Stimulated activated CD4-positive, alpha-beta T cell treated with anti-CD3 and anti-CD28 coated beads, Interleukin-15, amount 100 ng/mL, for 1 hour (primary cell): ENCODE measurements at places on chromosomes 2 and 18.

- peak; percentile 77 for DNase-seq
Measured at GRCh38 chr2:6917071-6917760, at the start of gene RNF144A. RNF144A (plus strand) TSS chr2:6917412; CDS start chr2:6996927, 79,515 bp downstream.

DNA sequence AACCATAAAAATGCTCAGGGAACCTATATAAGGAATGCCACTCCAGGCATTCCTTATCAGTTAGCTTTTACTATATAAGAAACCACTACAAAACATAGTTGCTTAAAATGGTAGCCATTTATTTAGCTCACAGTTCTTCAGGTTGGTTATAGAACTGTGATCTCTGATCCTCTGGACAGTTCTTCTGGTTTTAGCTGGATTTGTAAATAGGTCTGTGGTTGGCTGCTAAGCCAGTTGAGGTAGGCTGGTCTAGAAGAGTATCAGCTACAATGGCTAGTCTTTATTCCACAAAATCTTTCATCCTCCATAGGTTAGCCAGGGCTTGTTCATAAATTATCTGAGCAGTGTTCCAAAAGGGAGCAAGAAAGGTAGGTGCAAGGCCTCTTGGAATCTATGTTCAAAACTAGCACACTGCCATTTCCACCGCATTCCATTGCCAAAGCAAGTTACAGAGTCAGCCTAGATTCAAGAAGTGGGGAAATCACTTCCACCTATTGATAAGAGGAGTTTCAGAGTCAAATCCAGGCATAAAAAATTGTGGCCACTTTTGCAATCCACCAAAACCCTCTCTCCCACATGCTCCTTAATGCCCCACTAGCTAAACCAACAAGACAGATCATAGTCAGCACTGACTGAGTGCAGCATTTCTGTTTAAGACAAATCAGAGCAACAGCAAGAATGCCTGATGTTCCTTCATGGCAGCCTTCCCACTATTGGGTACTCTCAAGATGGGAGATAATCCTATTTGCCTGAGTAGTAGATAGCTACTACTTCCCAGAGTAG, 146.4 kb downstream of the IRS1 start:
- DNase-seq: no peak

DNA sequence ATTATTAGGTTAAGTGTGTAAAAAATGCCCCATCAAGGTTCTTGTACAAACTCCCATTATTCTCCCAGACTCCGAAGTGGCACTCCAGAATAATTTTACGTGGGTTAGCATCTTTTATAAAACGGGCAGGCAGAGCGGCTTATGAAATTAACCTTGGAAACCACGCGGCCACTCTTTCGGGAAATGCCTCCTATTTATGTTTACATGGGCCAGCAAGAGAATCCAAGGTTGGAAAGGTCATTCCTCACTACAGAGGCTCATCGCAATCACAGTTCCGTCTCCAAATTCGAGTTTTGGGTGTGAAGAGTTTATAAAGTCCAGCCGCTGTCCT, 1.2 kb upstream of the IMPA2 start:
- no peak for DNase-seq

GRCh38 chr2:160241251-160242137, 41.4 kb upstream of the ITGB6 start:
- no peak for DNase-seq

- no peak for DNase-seq
Measured at GRCh38 chr2:22483036-22483435, 901.9 kb upstream of the KLHL29 start.

DNA sequence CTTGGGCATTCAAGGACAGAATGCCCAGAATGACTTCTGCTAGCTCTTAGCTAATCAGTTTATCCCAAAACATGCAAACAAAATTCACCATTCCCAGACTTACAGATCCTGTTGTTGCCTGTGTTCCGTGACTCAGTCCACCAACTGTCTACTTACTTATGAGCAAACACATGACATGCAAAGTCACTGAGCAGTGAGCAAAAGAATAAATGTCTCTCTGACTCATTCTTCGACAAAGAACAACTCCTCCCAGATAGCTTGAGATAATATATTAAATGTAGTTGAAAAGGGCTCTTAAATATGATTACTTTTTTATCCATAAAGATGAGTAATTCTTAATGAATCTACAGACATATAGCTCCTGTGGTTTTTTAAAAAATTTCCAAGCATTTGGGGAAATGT, 9.0 kb upstream of the CREG2 start:
- DNase-seq: no peak

DNA sequence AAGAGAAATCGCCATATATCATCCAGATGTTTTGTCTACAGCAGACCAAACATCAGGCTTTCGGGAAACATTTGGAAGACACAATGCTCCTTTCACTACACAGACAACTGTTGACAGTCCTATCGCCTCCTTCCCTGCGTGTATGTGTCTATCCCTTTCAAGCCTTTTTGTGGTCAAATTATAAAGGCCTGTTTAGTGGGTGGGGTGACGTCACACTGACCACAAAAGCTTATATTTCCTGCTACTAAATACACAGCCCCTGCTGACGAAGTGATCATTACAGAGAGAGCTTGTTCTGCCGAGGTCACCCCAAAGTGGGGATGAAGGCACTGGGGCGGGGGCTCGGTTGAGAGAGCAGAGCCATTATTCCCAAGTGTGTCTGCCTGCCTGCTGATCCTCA, 302.7 kb upstream of the TNP1 start:
- no peak for DNase-seq

- DNase-seq: no peak
Measured at GRCh38 chr2:127453392-127454171, 35.4 kb downstream of the PROC start.

- DNase-seq: no peak
Measured at GRCh38 chr2:128619471-128620325, 301.0 kb upstream of the HS6ST1 start.

DNA sequence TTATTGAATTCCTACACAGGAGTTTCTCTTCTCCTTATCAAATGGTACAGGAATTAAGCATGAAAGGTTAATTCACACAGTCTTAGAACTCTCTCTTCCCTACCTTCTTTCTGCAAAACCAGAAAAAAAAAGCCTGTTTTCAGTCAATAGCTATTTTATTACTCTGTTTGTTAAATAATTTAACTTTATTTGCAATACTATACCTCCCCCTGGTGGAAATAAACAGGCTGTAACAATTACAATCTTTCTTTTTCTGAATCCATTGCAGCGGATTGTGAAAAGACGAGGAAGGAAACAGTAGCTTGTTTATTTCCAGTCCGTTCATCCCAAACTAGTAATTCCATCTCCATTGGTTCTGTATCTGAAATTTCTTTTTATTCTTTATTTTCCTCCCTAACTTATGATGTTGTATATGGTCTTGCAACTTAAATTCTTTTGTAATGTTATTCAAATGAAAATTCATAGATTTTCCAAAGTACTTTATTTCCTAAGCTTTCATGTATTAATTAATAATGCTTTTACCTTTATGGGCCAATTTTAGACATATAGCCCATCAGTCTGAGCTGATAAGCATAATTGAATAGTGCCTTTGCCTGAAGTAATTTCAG, 165.2 kb downstream of the SH3BP4 start:
- DNase-seq: no peak

DNA sequence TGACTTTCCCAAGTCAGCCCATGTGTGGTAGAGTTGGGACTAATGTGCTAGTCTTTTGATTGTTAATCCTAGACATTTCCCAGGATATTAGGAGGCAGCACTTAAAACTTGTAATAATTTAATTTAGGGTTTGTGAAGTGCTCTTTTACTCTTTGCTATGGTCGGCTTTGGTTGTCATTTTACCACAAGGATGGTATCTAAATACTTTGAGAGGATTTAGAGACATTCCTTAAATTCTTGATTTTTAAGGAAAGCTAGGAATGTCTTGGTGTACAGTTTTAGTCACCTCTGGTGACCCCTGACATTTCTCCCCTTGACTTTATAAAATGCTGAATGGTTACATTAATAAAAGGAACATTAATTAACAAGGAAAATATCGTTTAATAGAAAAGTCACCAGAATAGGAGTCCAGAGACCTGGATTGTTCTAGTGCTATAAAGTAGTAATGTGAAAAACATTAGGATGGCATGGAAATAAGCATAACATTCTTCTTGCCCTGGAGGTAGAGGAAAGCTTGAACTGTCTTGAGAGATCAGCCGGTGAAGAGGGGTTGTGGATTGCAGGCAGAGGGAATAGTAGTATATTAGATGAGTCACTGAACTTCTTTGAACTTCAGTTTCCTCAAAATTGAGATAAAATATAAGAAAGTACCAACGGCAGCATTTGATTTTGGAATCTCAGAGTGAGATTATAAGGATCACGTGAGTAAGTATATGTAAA, 209.2 kb downstream of the MCFD2 start:
- no peak for DNase-seq

DNA sequence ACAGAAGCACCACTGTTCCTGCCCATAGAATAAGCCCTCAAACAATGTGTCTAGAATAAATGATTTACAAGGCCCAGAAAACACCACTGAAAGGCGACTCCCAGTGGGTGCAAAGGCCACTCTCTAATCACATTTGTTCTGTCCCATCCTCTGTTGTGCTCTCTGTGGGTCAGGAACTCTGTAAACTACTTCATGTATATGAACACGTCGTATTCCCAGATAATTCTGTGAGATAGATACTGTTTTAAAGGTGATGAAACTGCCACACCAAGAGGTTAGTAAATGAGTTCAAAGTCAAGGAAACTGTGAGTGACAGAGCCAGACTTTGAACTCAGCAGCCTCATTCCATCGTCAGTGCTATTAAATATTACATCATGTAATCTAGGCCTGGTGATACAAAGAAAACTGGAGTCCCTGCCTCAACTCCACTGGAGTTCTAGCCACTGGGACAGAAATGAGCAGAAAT, 269.7 kb upstream of the DCC start:
- DNase-seq: no peak

GRCh38 chr2:126449677-126450076, 206.3 kb upstream of the GYPC start:
- DNase-seq: no peak

DNA sequence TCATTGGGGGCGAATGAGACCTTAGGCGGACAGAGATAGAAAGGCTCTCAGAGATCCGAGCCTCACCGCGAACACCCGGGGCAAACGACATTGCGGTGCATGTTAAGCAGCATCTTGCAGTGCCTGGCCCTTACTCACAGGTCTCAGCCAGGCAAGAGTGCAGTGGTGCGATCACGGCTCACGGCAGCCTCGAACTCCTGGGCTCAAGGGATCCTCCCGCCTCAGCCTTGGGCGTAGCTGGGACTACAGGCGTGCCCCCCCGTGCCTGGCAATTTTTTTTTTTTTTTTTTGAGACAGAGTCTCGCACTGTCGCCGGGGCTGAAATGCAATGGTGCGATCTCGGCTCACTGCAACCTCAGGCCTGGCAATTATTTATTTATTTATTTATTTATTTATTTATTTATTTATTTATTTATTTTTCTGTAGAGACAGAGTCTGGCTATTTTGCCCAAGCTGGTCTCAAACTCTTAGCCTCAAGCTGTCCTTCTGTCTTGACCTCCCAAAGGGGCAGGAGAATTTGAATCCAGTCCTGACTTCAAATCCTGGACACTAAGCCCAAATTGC, 1.3 kb downstream of the LAMA3 start:
- no peak for DNase-seq

DNA sequence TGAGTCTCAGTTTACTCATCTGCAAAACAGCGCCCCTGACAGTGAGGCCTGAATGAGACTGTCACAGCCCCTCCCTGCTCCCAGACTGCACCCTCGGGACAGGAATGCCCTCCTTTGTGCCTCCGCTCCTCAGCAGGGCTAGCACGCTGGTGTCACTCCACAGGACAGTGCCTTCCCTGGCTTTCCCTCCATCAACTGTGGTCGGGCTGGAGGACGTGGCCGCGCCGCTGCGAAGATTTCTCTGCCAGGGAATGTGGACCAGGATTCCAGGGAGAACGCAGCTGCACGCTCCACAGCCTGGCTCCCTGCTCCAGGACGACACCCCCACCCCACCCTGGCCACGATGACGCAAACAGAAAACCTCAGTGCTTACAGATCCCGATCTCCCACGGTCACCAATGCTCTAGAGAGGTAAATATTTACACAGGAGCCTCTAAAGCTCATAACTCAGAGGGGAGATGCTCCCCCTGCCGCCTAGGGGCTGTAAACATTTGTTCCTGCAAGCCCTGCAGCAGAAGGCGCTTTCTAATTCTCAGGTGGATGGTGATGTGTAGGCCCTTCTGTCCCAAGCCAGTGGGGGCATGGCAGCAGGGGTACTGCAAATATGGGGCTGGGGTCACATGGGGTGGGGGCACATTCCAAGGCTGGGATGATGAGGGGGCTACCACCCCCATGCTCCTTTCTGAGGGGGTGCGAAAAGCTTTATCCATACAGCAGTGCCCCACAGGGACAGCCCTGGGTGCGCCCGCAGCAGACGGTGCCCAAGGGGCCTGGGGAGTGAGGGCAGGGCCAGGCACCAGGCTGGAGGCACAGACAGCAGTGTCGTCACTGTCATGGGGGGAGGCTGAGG, 12.4 kb downstream of the HS6ST1 start:
- no peak for DNase-seq

GRCh38 chr2:223786236-223786635, 51.1 kb downstream of the AP1S3 start:
- DNase-seq: no peak

GRCh38 chr18:48364146-48364545, 45.0 kb downstream of the ZBTB7C start:
- no peak for DNase-seq

- no peak for DNase-seq
Measured at GRCh38 chr2:239189711-239190131, 211.1 kb downstream of the HDAC4 start.

GRCh38 chr2:19667536-19667949, 234.2 kb downstream of the TTC32 start:
- DNase-seq: no peak

- no peak for DNase-seq
Measured at GRCh38 chr2:122610948-122611609, 855.6 kb downstream of the TSN start.

DNA sequence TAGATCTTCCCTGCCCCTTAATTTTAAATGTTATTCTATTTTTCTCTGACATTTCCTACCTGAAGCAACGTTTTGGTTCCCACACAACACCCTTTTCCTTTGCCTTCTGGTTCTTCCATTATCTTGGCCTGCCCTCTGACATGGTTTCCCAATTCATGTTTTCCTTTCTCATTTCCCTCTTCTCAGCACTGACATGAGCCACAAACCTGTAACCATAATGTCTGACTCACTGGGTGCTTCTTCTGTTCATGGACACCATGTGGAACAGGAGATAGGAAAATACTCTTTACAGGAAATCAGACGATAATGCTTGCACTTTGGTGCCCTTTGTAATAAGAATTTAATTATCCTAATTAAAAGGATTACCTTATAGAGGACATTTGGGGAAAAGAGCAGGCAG, 142.0 kb downstream of the ZEB2 start:
- DNase-seq: no peak

DNA sequence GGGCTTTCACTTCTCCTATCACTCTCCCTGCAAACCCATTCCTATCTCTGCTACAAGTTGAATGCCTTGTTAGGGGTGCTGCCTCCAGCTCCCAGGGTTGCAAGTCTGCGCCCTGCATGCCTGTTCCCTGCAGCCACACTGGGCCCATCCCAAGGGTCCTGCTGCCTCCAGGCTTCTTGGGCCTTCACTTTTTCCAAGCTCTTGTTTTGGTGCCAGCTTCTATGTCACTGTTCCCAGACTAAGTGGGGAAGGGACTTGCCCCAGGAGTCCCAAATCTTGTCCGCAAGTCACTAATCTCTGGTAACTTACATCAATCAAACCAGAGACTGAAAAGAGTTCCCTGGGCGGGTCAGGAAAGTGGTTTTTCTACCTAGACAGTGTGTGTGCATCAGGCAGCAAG, 65.4 kb downstream of the ZCCHC2 start:
- DNase-seq: no peak

GRCh38 chr2:233300401-233300800, 7.2 kb upstream of the SAG start:
- no peak for DNase-seq

GRCh38 chr2:85472261-85472660, 53.7 kb downstream of the SH2D6 start:
- no peak for DNase-seq

GRCh38 chr2:16933355-16933754, 267.7 kb upstream of the CYRIA start:
- no peak for DNase-seq
